ENCODE measurements at places on chromosomes 13 and 19. TPM values are rescaled to one million over a fixed set of nuclear protein-coding genes. Genes with fewer than 3 reads are reported as not detected.

DNA sequence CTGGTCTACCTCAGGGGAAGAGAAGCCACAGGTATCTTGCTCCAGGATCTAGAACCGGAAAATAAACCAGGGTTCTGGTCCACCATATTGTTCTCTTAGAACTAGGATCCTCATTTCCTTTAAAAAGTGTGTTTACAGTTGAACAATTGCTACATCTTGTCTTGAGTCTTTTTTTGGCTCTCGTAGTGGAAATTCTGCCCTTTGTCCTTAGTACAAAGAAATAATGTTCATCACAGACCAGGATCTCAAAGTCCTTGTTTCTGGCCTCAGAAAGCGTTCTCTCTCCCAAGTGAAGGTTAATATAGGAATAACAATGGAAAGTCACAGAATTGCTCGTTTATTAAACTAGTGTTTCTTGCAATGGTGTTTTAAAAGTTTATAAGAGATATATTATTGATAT, 20.8 kb downstream of the KLF2 start:
- DNase-seq, result no peak

DNA sequence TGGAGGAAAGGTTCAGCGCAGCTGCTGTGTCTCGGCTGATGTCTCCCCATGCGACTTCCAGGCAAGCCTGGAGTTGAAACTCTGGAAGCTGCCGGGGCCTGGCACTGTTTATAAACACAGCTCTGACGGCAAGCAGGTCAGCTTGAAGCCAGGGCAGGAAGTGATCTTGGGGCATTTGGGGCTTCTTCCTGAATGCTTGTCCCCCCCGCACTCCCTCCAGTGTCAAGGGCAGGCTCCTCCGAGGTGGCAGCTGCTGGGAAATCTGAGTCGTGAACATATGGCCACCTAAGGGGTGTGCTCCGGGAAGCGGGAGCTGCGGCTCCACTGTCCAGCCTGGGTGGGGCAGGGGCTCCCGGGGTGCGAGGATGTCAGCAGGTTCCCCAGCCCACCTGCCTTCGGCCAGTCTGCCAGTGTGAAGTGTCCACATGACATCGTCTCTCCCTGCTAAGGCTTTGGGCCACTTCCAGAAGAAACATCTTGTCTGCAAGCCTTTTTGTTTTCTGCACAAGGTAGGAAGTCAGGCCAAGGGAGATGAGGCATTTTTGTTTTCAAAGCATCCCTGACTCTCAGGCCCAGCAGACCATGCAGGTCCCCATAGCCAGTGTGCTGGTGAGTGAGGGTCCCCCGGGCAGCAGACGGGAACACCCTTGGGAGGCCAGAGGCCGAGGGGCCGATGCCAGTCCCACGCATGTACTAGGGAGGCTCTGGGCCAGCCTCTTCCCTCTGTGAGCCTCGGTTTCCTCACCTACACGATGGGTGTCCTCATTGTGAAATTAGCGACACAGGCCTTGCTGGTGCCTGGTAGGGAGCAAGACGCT, 2.7 kb downstream of the PIAS4 start:
- DNase-seq, result peak; percentile 70

The ITGBL1 gene
- total RNA-seq, result 10.4 TPM

GRCh38 chr19:47582320-47582909, 9.5 kb upstream of the ZNF541 start:
- no peak for DNase-seq

GRCh38 chr19:42216653-42217519, 591 bp downstream of the DEDD2 start:
- peak; percentile 50 for DNase-seq

The DGKH gene
- 4.7 TPM for total RNA-seq

The HIPK4 gene
- not detected for total RNA-seq

GRCh38 chr13:48449656-48450055, 36.7 kb upstream of the LPAR6 start:
- no peak for DNase-seq

The FREM2 gene
- total RNA-seq, result 17.9 TPM

GRCh38 chr19:53915000-53915399, 5.9 kb downstream of the CACNG7 start:
- no peak for DNase-seq

DNA sequence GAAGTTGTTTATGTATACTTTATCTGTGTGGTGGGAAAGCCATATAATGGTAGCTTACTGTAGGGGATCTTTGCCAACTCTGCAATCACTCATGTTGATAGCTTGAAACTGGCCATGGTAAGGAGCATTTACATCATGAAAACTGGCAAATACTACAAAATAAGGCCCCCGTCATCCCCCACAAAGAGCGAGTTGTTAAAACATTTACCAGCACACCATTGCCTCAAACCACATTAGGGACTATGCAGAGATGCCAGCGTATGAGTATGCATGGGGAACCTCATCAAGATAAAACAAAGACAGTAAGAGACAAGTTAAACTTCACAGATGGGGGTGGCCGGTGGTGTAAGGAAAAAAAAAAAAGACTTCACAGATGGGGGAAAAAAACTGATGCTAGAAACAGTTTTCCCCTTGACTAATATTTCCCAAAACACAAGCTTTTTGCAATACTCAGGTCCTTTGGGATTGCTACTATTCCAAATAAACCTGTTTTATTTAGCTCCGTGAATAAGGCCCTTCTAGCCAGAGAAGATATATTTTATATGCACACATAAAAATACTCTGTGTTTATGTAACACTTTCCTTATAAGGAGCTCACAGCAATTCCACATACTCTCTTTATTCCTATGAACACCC, 70.6 kb upstream of the SERP2 start:
- DNase-seq, result no peak

DNA sequence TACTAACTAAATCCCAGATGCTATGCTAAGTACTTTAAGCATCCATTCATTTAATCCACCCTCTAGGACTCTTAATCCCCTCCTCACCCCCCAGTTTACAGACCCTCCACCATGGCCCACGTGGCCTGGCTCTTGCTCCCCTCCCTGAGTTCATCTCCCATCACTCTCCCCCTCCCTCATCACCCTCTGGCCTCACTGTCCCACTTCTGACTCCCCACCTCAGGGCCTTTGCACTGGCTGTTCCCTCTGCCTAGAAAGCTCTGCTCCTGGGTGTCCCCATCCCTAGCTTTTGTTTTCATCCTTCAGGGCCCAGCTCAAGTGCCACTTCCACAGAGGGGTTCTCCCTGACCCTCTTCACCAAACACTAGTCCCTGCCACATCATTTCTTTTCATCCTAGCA, 4.2 kb downstream of the B9D2 start:
- DNase-seq, result no peak

The ZNF382 gene
- 6.3 TPM for total RNA-seq

The SOHLH2 gene
- total RNA-seq, result not detected

- no peak for DNase-seq
These were observed 22.9 kb downstream of the COMP start for GRCh38 chr19:18768046-18768771.

GRCh38 chr13:91726671-91727070, 328.2 kb downstream of the GPC5 start:
- no peak for DNase-seq

GRCh38 chr13:98327371-98328270, 150.6 kb upstream of the RNF113B start:
- no peak for DNase-seq

The NANOS2 gene
- total RNA-seq, result not detected

DNA sequence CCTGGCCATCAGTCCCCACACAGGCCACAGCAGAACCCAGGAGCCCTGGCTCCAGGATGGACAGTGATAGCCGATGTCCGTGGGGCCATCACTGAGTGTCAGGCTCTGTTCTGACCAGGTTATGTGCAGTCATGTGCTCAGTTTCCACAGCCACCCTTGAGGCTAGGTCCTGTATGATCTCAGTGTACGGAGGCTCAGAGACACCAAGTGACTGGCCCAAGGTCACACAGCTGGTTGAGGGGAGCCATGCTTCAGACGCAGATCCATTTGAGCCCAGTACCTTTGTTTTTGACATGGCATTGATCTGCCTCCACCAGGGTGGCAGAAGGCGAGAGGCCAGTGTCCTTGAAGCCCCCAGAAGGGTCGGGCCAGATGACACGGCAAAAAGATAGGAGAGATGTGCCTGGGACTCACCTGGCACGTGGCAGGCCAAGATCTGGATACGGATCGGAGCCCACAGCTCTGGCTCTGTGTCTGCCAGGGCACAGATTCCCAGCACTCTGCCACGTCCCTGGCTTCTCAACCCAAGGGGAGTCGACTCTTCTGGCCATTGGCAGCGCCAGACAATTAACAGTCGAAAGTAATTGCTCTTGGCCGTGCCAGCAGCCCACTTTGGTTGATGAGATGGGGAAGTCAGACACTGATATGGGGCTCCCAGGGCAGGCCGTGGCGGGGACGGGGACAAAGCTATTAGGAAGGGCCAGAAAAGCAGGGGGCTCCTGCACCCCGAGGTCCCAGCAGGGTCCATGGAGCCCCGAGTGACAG, 15.6 kb downstream of the EVI5L start:
- no peak for DNase-seq

The ELSPBP1 gene
- total RNA-seq, result not detected

- DNase-seq, result no peak
These were observed 43.5 kb upstream of the SHISA2 start for GRCh38 chr13:26095338-26095737.

GRCh38 chr19:7874076-7874896, at the start of gene PRR36:
PRR36 (minus strand) TSS chr19:7874390; CDS start chr19:7873689, 701 bp downstream.
- DNase-seq, result peak; percentile 62

- peak; percentile 15 for DNase-seq
These were observed 1395.8 kb downstream of the SLITRK5 start for GRCh38 chr13:89066868-89067466.

GRCh38 chr19:34732612-34733211, 1.3 kb upstream of the ZNF181 start:
- DNase-seq, result peak; percentile 31

The NLRP5 gene
- not detected for total RNA-seq

DNA sequence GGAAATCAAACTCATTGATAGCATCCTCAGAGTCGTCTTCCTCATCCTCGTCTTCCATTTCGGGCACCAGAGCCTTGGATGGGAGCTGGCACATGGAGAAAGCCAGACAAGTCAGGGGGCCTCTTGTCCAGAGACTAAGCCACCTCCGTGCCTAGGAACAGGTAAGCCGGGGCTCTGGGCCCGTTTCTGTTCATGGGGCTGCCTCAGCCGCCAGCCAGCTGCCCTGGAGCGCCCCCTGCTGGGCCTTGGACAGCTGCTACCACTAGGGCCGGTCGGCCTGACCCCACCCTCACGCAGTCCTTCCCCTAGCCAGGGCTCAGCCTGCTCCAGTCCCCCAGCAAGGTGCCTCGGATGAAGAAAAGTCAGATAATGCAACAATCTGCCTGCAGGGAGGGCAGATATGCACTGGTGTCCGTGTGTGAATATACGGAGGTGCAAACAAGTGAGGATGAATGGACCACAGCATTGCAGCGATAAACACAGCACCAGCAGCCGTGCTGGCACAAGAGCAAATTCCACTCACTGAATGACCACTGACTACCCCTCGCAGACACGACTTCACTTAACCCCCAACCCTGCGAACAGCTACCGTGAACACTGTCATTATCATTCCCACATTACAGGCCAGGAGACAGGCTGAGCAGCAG, 11.9 kb upstream of the PRKD2 start:
- peak; percentile 80 for DNase-seq

The ZNF439 gene
- 4.4 TPM for total RNA-seq

GRCh38 chr19:52200044-52200443, 10.2 kb downstream of the PPP2R1A start:
- no peak for DNase-seq

The ZNF577 gene
- 16.5 TPM for total RNA-seq
